ENCODE measurements at places on chromosomes 5 and 9. TPM values are rescaled to one million over a fixed set of nuclear protein-coding genes. Genes with fewer than 3 reads are reported as not detected.
A peak's percentile ranks its signal among the peaks of the same experiment; 100 is the strongest.

GPR150 gene
- 0.57 TPM for total RNA-seq

GABRA6 gene
- not detected for total RNA-seq

MLLT3 gene
- total RNA-seq = 44.6 TPM

SLC36A1 gene
- 6.1 TPM for total RNA-seq

SOHLH1 gene
- not detected for total RNA-seq

IFT74 gene
- total RNA-seq = 25.2 TPM

DNA sequence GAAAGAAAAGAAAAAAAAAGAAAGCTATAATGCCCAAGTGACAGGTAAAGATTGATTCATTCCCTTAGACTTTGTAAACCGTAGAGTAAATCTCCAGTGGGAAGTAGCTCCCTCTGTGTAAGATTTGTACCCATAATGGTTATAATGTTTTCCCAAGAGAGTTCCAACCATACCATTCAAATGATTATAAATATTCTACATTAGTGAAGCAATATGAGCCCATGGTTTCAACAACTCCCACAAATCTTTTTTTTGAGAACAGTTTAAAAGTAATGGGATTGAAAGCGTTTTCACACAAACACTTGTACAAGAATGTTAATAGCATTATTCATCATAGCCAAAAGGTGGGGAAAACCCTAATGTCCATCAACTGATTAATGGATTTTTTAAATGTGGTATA, 58.0 kb downstream of the GRAMD2B start:
- DNase-seq = no peak
- no peak overlapping the region for H3K27ac ChIP-seq
- no peaks in the 10 kb centered on the region for H3K27me3 ChIP-seq
- H3K4me1 ChIP-seq = no peaks in the 10 kb centered on the region

- peaks cover 18% of the 10 kb centered on the region for H3K36me3 ChIP-seq
- peaks cover 14% of the 10 kb centered on the region for H3K4me1 ChIP-seq
- DNase-seq = no peak
- H3K4me3 ChIP-seq = peak overlapping the region; percentile 71
- H3K27me3 ChIP-seq = no peaks in the 10 kb centered on the region
Observed at GRCh38 chr5:115840873-115841272, 492 bp downstream of the ATG12 start.

DNA sequence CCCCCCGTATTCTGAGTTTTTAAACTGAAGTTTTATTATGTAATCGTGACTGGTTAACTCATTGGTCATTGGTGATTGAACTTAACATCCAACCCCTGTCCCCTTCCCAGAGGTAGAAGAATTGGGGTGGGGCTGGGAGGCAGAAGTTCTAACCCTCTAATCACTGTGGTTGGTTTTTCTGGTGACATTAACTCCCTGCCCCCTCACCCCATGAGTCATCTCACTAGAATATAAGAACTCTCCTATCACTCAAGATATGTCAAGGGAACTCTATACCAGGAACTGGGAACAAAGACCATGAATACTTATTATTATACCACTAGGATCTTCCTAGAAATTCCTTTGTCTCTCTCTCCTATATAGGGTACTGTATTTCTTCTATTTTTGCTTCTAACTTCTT, 52.3 kb upstream of the CAVIN4 start:
- H3K36me3 ChIP-seq = peaks cover 2% of the 10 kb centered on the region
- no peak overlapping the region for H3K27ac ChIP-seq
- no peaks in the 10 kb centered on the region for H3K27me3 ChIP-seq
- no peak overlapping the region for H3K4me3 ChIP-seq

DNA sequence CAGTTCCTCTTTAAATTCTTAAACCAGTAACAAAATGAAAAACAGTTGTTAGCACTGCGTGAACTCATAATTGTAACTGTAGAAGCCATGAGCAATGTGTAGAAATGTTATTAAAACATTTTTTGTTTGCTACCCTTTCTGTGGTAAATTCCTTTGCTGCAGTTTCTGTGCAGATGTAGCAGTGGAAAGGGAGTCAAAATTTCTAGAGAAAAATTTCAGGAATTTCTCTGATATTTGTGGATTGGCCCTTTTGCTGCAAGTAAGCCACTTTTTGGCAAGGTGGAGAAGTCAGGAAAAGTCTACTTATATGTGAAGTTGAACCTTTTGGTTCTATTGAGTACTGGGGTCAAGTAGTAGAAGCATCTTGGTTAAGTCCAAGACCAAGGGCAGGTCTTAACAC, 10.1 kb downstream of the FBXL7 start:
- no peak overlapping the region for H3K4me3 ChIP-seq
- no peaks in the 10 kb centered on the region for H3K36me3 ChIP-seq
- H3K27me3 ChIP-seq = no peaks in the 10 kb centered on the region
- DNase-seq = no peak
- no peaks in the 10 kb centered on the region for H3K4me1 ChIP-seq

DNA sequence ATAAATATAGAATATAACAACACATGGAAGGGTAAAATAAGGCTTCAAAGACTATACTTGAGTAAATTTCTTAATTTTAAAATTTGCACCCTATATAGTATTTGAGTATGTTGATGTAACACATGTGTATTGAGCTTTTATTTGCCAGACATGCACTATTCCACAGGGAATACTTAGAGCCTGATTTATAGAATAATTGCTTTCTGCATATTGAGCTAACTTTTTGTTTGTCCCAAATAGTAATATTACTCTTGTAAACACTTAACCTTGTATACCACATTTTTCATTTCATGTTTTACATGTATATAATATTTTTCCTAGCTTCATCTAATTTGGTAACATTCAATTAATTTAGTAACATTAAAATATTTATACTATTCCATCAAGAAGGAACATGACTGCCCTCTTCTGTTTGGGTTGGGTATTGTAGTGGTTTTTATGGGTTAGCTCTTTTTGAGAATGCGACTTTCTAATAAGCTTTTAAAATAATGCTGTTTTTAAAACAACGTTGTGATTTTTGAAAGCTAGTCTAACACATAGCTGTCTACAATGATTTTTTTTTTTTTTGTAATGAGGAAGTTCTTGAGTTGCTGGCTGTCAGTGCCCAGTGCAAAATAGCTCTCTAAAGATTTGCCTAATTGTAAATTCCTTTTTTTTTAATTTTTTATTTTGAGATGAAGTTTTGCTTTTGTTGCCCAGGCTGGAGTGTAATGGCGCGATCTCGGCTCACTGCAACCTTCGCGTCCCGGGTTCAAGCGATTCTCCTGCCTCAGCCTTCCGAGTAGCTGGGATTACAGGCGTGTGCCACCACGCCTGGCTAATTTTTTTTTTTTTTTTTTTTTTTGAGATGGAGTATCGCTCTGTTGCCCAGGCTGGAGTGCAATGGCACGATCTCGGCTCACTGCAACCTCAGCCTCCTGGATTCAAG, 4.8 kb downstream of the SUB1 start:
- peaks cover 7% of the 10 kb centered on the region for H3K4me1 ChIP-seq
- no peaks in the 10 kb centered on the region for H3K27me3 ChIP-seq
- H3K4me3 ChIP-seq = no peak overlapping the region
- peaks cover 54% of the 10 kb centered on the region for H3K36me3 ChIP-seq

- DNase-seq = no peak
- H3K27ac ChIP-seq = peak overlapping the region; percentile 6
- no peaks in the 10 kb centered on the region for H3K36me3 ChIP-seq
- peaks cover 16% of the 10 kb centered on the region for H3K4me1 ChIP-seq
- H3K4me3 ChIP-seq = no peak overlapping the region
Observed at GRCh38 chr5:175694371-175695160, 36.7 kb downstream of the HRH2 start.

DNA sequence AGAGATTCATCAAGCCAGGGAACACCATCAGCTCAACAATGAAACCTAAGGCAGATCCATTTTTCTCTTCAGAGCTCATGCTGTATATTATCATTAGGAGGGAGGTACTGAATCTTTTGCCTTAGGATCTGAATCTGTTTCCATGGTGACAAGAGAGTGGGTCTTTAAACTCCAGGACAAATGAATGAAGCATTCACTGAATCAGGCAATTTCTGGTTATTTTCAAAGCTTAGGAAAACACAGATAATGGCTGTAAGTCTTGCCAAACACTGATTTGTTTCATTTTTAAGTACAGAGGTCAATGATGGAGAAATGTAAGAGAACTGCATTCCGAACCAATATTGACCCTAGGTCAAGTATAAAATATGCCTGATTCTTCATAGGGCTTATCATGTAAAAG, 84.9 kb downstream of the GNA14 start:
- H3K36me3 ChIP-seq = no peaks in the 10 kb centered on the region
- H3K4me1 ChIP-seq = no peaks in the 10 kb centered on the region
- H3K4me3 ChIP-seq = no peak overlapping the region
- H3K27ac ChIP-seq = no peak overlapping the region
- no peaks in the 10 kb centered on the region for H3K27me3 ChIP-seq

Data from cardiac muscle cell (in vitro differentiated cells and primary cell).